Fibroblast of skin of right biceps (primary cell): ENCODE measurements at places on chromosomes 6 and 20.

GRCh38 chr6:82906489-82906888, 159.2 kb downstream of the UBE3D start:
- DNase-seq, result no peak

DNA sequence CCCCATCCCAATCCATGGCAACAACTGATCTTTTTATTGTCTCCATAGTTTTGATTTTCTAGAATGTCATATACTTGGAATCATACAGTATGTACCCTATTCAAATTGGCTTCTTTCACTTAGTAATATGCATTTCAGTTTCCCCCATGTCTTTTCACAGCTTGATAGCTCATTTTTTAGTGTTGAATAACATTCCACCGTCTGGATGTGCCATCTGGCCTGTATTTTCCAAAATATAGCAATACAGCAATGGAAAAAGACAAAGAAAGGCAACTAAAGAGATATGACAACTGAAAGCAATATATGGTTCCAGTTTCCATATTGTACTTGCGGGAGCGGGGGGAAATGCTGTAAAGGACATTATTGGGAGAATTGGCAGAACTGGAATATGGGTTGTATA, 166.4 kb upstream of the NT5E start:
- DNase-seq, result no peak

GRCh38 chr20:61475729-61476128, 223.7 kb downstream of the CDH4 start:
- no peak for DNase-seq

GRCh38 chr6:8627085-8627861, 191.9 kb upstream of the SLC35B3 start:
- peak; percentile 39 for DNase-seq

DNA sequence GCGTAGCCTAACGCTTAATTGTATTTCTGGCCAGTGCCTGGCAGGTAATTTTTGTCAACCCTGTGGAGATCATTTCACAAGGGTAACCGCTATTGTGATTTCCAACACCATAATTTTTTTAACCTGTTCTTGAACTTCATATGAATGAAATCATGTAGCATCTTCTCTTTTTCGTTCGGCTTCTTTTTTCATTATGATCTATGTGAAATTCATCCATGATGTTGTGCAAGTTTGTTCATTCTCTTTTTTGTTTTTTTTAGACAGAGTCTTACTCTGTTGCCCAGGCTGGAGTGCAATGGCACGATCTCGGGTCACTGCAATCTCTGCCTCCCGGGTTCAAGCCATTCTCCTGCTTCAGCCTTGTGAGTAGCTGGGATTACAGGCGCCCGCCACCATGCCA, 42.5 kb upstream of the TGM3 start:
- no peak for DNase-seq

GRCh38 chr6:32816746-32817204, at the start of gene HLA-DOB:
HLA-DOB (minus strand) TSS chr6:32817002; CDS start chr6:32816951, 51 bp downstream.
- no peak for DNase-seq

DNA sequence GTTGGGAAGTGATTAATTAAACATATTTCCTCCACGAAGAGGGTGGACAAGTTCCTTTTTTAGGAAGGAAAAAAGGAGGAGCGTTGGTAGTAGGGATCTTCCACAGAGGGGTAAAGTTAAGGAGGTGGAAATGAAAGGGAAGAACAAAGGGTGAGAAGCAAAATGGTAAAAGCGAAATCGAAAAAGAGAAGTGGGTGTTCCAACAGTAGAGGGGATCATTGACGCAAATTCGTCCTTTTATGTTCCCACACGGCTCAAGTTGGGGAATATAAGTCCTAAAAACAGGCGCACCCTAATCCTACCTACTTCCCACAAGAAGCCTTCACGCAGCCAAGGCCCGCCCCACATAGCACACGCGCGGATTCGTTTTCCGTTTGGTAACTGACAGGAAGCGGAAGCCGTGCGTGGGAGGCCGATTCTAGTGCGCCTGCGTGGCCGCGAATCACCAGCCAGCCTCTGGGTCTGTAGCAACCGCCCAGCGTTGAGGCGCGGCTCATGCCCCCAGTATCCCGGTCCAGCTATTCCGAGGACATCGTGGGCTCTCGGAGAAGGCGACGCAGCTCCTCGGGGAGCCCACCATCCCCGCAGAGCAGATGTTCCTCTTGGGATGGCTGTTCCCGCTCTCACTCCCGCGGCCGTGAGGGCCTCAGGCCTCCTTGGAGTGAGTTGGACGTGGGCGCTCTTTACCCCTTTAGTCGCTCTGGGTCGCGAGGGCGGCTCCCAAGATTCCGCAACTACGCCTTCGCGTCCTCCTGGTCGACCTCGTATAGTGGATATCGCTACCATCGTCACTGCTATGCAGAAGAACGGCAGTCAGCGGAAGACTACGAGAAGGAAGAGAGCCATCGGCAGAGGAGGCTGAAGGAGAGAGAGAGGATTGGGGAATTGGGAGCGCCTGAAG, at the start of gene NKAPL:
TSS of gene NKAPL (plus strand) at position 421 of the 901 bp plus-strand sequence. CDS start at position 496, 75 bp downstream.
- DNase-seq, result peak; percentile 72

- peak; percentile 38 for DNase-seq
These were observed 172.1 kb downstream of the CDKAL1 start for GRCh38 chr6:20706238-20706938.

DNA sequence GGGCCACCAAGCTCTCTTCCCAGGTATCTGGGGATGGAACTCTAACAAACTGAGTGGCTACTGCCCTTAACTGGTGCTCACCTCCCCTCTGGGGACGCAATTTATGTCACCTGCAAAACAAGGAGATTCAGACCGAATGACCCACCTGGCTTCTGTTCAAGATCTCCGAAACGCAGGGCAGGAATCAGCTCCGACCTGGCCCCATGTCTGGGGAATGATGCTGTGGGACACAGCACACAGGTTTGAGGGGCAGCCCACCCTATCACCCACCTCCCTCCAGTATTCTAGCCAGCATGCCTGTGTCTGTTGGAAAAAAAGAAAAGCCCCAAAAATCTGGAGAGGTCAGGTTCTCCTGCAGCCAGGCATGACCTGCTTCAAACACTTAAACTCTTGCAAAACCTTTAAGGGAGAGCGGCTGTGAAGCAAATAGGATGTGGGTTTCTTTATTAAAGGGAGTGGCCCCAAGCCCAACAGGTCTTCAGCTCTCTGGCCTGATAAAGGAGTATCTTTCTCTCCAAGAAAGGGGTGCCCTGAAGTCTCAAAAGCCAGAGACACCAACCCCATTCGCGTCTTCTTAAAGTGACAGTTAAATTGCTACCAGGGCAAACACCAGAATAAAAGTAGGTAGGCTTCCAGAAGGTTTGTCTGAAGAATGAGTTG, 6.4 kb downstream of the PREX1 start:
- DNase-seq, result no peak

GRCh38 chr6:132567566-132567965, 2.6 kb upstream of the TAAR6 start:
- no peak for DNase-seq

- no peak for DNase-seq
These were observed 2.9 kb upstream of the MDGA1 start for GRCh38 chr6:37700620-37700973.

DNA sequence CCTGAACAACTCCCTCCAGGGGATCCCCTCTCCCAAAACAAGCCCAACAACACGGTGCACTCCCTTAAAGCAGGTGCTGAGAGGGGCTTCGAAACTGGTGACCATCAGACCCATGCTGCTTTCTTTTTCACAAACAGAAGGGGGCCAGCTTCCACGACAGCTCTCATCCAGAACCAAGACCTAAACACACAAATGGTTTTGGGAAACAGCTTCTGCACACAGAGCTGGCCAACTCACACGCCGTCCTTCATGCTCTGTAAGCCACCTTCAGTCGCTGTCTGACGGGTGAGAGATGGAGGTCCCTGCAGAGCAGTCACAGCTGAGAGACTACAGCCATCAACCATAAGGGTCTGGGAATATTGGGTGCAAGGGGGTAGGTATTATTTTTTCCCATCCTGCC, 76.3 kb downstream of the ZMYND8 start:
- DNase-seq, result no peak

DNA sequence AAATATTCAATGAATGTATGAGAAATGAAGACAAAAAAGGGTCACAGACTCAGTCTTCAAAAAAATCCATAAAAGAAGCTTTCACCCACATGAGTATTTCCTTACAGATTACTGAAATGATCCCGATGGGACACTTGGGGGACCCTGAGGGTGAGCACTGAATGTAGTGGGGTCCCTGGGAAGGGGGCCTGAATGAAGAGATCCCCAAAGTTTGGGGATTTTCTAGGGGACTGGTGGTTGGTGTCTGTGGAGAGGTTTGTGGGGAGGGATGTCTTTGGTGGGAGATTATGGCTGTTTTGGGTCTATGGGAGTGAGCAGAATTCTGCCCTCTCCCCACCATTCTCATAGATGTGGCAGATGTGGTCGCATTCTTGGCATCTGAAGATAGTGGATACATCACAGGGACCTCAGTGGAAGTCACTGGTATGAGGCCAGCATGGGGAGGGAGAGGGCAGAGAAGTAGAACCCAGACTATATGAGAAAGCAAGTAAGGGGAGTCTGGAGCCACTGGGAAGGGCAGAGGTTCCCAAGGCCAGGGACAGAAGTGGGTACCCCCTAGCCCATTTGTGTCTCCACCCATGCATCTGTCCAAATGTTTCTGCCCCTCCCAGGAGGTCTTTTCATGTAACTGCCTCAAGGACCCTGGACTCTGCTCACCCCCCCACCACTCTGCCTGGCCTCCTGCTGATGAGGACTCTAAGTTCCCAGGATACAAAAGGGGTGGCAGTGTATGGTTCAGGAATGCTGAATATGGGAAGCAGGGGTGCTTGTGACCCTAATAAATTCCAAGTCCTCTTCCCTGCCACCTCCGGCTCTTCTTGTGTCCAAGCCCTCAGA, 1.8 kb downstream of the HSD17B8 start:
- DNase-seq, result peak; percentile 43

DNA sequence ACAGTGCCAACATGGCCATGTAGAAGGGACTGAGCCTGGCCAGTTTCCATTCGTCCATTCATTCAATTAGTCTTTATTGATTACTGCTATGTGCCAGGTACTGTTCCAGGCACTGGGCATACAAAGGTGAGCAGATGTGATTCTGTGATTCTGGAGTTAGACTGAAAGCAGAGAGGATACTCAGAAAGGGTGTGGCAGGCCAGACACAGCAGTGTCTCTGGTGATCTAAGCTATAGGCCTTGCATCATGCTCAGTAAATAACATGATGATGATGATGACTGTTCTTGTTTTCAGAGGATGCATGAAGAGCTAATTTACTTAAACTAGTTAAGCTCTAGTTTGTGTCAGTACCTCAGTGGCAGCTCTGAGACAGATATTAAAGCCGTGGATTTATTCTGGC, 31.4 kb upstream of the FUCA2 start:
- no peak for DNase-seq

GRCh38 chr20:62186887-62187866, 4.3 kb downstream of the MTG2 start:
- DNase-seq, result no peak

DNA sequence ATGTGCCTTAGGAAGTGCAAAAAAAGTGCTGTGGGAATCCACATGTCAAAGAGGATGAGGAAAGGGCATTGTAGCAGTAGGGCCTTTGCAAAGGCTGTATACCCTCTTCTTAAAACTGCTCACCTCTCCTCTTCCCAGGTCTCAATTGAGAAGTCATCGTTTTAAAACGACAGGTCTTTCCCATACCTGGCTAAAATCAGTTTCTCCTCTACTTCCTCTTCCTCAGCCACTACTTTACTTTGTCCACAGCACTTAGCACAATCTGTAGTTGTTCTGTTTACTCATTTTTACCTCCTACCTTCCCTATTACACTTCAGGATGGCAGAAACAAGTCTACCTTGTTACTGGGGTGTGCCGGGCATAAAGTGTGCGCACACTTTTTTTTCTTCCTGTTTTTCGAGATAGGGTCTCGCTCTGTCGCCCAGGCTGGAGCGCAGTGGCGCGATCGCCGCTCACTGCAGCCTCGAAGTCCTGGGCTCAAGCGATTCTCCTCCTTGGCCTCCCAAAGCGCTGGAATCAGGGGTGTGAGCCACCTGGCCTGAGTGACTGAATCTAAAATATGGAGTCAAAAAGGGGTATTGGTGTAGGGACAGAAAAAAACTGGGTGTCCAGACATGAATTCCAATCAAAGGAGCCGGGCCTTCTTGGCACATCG, 9.8 kb upstream of the ELOVL5 start:
- DNase-seq, result no peak

GRCh38 chr20:1528811-1529210, 28.7 kb downstream of the SIRPD start:
- DNase-seq, result peak; percentile 25

- DNase-seq, result no peak
These were observed 225.5 kb downstream of the SYNDIG1 start for GRCh38 chr20:24694727-24695528.

DNA sequence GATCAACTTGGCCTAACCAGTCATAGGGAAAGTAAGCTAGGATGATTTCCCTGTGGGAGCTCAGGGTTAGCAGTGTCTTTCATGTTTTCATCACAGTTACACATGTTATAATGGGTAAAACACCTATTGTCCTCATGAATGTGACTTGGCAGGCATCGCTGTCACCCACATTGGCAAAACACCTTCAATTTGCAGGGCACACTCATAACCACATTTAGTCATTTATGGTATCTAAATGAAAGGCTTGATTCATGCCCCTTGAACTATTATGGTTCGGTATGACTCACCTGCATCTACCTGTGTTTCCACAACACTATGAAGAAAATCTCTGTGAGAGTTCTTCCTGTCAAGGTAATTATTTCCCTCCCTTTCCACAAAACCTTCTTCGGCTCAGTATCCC, 49.2 kb downstream of the FRK start:
- no peak for DNase-seq

DNA sequence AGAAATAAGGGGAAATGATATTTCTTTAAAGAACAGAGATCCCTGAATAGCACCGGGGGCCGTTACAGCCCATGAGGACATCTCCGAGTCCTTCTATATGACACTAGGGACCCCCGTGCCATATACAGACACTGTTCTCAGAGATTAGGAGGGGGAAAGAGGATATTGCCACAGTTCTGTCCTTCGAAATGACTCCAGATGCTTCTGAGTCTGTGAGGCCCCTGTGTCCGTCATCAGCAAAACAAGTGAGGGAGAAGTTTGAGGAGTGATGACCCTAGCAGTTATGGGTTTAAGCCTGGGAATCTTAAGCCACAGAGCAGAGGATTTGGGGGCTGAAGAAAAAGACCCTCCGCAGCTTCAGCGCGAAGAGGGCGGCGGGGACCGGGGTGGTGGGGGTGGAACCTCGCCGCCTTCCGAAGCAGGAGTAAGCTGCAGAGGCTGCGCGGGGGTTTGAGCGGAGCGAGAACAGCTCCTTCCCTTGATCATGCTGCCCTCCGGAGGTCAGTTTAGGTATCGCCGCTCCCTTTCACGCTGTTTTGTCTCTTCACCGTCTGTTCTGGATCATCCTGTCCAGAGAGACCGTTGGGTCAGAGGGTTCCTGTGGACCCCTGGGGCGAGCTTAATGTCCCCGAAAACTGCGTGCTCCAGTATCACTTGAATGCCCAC, 23.6 kb downstream of the VPS52 start:
- peak; percentile 83 for DNase-seq

DNA sequence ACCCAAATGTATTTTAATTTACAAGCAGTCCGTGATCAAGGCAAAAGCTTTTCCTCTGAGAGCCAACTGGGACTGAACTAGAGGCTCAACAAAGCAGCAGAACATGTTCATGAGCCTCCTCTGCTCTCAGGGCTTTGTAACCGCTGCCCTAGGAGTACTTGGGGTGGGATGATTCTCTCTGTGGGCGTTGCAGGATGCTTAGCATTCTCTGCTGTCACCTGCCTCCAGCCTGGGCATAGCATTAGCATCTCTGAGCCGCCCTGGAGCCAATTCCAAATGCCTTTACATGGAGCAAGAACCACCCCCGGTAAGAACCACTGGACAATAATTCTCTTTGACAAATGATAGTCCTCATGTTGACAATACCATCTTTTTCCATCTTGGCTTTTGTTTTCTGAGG, 237.6 kb upstream of the CDH4 start:
- no peak for DNase-seq
